ENCODE measurements at places on chromosomes 11 and 22.
A peak's percentile ranks its signal among the peaks of the same experiment; 100 is the strongest.

- peak; percentile 93 for DNase-seq
These were observed 26.4 kb downstream of the TXN2 start for GRCh38 chr22:36454916-36455570.

DNA sequence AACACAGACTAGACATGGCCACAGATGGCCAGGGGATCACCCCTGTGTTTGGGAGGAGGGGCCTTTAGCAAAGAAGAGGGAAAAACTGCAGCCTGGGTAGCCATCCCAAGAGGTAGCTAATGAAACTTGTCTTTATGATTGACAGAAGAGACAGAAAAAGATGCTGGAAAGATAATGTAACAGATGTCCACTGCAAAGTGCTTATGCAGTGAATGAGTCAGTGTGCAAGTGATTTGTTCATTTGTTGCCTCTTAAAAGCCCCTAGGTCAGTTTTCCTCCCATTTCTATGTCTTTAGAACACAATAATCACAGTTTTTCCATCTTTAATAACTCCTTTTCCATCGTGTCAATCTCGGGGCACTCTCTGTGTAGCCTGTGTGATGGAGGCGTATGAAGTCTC is 57.2 kb downstream of the INSC start:
- DNase-seq, result no peak

DNA sequence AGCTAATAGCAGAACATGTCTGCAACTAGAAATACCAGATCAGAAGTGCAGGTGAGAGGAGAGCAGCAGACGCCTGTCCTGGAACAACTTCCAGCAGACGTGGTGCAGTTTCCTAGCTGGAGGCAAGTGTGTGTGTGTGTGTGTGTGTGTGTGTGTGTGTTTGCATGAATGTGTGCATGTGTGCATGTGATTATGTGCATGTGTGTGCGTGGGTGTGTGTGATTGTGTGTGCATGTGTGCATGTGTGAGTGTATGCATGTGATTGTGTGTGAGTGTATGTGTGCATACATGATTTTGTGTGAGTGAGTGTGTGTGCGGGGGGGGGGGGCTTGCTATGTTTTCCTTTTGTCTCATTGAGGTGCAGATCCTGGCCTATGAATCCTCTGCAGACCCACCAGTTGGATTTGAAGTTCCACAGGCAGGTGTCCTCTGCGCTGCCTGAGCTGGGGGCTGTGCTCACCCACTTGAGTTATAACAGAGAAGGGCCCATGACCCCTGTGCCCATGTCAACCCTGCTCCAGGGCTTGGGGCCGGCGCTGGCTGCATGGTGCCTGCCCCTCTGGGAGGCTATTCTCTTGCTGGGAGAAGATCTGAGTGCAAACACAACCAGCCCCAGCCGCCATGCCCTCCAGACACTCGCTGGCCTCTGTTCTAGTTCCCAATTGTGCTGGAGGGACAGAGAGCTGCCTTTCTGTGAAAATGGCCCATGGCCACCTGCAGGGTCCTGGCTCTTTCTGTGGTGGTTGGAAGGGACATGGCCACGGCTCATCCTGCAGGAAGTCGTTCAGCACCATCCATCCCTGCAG is 821.3 kb downstream of the BRD1 start:
- no peak for DNase-seq

DNA sequence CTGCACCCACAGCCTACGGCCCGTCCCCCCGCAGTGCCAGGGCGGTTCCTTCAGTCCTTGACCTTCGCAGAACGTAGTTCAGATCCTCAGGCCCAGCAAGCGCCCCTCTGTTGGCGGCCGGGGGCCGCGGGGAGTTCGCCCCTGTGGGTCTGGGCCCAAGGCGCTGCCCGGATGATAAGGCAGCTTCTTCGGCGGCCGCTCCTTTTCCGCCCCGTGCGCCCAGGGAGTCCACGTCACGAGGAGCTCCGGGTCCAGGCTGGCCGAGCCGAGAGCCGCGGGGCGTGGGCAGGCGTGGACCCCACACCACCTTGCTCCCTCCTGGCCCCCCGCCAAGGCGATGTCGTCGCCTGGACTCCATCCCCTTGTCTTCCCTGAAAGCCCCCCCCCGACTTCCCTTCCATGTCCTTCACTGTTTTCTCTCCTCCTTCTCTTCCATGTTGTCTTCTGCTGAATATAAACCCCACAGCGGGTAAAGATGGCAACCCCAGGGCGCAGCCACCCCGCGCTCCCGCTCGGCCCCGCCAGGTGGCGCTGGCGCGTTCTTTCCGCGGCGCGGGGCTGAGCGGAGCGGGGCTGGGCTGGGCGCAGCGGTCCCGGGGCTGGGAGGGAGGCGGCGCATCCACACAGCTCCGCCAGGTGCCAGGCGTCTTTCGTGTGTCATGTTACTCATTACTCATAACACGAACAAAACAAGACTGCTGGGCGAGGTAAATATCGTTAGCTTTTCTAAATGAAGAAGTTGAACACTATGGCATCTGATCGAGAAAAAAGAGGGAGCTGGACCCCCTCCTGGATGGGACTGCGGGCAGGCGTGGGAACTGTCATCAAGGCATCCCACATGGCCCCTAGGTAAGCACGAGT is 321.0 kb downstream of the NTM start:
- peak; percentile 33 for DNase-seq
